ENCODE measurements at places on chromosomes 12 and 14.

GRCh38 chr14:55309761-55310365, 38.6 kb downstream of the FBXO34 start:
- no peak for DNase-seq

GRCh38 chr14:46344327-46344937, 307.1 kb downstream of the RPL10L start:
- no peak for DNase-seq

GRCh38 chr14:103502877-103503276, 19.8 kb downstream of the CKB start:
- DNase-seq: no peak

DNA sequence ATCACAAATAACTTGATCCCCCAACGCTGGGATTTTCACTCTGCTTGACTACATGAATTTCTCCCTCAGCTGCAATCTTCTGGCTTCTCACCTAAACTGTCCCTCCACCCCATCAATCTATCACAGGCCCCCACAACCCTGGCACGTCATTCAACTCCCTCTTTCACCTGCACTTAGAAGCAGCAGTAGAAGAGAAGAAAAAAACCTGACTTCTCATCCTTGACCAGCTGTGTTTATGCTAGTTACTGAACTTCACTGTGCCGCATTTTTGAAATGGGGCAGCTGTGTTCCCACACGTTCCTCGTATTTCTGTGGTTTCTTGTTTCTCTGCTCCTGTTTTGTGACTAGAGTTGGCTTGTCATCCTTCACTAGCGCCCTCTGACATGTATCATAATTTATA, 35.0 kb downstream of the ITPR2 start:
- DNase-seq: no peak

GRCh38 chr12:124683152-124684124, 116.0 kb upstream of the NCOR2 start:
- no peak for DNase-seq

DNA sequence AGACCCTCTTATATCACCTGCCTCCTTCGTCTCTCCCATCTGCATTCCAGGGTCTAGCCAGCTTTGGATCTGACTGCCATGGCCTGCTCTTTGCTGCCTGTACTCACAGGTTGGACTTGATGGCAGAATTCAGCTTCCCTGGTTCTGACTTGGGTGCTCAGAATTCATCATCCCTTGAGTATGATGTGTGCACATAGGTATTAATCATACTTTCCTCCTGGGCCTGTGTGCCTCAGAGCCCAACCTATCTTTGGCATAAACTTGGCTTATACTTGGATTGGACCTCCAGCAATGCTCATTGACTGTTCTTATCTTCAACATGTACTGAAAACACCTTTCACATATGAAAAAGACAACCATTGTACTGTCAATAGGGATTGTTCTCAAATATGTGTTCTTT, 70.7 kb upstream of the LMNTD1 start:
- DNase-seq: no peak

DNA sequence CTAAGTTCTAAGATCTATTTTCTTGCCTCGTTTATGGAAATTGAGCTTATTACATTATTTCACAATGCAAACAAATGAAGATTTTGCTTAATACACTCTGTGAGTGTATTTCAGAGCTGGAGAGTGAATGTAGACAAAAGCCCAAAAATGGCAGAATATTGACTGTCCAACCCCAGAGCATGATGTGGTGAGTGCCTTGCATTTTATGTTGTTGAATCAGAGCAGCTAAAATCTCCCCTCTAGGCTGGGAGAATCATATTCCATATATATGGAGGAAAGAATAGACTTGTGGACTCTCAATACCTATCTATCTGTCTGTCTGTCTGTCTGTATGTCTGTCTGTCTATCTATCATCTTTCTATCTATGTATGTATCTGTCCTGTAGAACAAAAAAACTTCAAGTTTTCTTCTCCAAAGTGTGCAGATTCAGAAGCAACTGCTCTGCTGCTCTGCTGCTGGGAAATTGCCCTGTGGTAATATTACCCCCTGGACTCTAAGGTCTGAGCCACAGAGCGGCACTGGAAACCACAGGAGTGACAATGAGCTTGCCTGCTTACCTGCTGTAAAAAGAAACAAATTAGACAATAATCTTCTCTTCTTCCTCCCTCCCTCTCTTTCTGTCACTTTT, 209.4 kb upstream of the PRICKLE1 start:
- no peak for DNase-seq

DNA sequence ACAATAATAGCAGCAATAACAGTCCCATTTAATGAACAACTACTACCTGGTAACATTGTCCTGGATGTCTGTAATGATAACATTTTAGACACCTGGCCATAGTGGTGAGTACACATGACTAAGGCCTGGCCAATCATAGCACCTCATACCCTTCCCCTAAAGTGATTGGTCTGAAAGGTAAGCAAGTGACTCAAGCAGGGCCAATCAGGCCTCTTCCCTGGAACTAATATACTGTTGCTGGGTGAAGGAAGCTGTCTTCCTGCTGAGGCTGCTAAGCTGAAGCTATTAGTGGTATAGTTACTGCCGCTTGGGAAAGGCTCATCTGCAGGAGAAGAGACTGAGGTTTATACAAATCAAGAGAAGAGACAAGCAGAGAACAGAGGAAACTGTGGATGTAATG, 18.7 kb upstream of the NOS1 start:
- no peak for DNase-seq

- no peak for DNase-seq
These were observed 3.5 kb downstream of the ARL6IP4 start for GRCh38 chr12:122983789-122984515.

GRCh38 chr12:111057701-111058425, 137.5 kb upstream of the MYL2 start:
- no peak for DNase-seq

DNA sequence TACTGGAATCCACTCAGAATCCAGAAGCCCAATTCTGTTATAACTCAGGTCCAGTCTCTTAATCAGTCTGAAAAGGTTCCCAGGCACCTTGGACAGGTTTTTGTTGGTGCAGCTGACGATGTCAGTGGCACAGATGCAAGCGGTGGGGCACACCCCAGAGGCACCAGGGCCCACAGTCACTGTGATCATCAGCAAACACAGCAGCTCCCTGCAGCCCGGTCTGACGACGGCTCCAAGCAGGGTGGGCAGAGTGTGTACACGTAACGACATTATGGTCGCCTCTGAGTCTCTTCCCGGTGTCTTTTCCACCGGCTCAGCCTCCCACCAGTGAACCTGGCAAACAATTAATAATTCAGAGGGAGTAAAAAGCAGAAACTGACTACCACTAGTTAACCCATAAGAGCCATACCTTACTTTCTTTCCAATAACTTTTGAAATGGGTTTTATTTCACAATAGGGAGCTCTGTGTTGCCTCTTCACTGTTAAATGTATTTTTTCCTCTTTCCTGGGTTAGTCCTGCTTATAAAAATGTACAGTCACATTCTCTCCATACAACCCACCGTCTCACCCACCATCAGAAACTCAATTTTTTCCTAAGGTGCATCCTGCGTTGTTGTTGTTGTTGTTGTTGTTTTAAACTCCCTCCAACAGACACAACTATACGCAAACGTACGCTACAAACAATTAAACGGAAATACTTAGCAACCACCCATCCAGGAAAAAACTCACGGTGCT, 521 bp upstream of the PCED1B start:
- DNase-seq: no peak

DNA sequence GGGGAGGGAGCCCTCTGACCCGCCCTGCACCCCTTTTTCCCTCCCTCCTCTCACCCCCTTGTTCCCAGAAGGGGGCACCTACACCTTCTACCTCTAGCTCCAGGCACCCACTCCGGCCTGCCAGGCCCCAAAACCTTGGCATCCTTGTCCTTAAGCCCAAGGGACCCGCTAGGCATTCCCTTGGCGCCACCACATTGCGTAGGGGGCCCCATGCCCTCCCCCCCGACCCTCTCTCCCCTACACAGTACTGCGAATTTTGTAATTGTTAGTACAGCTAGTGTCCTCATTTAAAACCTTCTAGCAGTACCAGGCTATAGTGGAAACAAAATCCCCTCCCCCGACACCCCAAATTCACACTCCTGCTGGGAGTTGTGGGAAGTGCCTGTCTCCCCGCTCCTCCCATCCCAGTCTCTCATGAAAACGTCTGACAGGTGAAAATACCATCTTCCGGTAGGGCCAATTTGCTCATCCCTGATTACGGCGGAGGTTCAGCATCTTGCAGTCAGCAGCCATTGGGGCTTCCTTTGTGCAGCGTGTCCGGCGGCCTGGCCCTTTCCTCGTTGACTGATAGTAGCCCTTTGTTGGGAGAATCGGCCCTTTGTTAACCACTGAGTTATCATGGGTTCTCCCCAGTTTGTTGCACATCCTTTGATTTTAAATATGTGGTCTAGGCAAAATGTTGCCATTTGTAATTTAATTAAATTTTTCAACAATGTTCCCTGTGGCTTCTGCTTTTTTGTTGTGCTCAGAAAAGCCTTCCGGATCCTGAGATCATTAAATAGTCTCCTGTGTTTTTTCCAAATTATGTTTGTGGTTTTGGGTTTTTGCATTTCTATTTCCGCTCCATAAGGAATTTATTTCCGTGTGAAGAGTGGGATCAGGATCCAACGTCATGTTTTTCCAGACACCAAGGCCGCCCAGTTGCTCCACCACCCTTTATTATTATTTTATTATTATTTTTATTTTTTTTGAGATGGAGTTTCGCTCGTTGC, 7.9 kb upstream of the CEP170B start:
- no peak for DNase-seq

GRCh38 chr12:121513464-121514183, 67.2 kb downstream of the KDM2B start:
- DNase-seq: no peak

DNA sequence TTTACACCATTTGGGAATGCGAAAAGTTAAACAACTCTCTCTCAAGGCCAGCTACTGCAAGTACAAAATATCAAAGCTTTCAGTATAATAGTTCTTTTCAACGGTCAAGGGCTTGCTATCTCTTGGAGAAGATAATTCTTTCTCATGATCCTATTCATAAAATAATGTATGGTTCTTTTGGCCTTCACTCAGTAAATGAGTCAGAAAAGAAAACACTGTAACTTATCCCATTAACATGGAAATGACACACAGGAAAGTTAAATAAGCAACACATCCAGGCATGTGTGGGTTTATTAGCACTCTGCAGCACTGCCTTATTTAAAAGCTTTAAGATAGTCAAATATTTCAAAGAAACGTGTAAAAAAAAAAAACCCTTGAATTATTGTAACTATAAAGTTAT, 36.9 kb downstream of the ZFC3H1 start:
- DNase-seq: no peak

GRCh38 chr12:29726321-29726692, 57.4 kb downstream of the TMTC1 start:
- peak; percentile 65 for DNase-seq

- DNase-seq: peak; percentile 12
These were observed 59.5 kb downstream of the ARID2 start for GRCh38 chr12:45789025-45789424.

- no peak for DNase-seq
These were observed 154.9 kb downstream of the ASCL4 start for GRCh38 chr12:107929436-107929835.

GRCh38 chr12:63777340-63777739, 2.4 kb upstream of the RXYLT1 start:
- DNase-seq: no peak

GRCh38 chr12:96326628-96327227, 73.5 kb downstream of the CDK17 start:
- DNase-seq: no peak

DNA sequence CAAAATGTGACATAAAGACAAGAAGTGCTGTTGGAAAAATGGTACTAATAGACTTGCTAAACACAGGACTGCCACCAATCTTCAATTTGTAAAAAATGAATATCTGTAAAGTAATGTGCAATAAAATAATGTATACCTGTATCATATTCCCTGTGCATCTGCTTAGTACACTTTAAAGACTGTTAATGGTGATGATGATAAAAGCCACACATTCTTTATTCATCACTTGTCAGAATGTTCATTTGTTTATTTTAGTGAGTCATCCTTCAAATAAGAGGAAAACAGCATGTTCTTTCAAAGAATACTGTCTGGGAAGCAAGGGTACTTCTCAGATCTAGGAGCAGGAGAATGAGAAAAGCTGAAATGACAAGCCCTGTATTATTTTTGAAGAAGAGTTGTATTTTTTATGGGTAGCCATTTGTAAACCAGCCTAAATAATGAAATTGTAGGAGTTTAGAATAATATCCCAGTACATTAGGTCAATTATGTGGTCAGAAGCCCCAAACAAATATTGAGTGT, 78.3 kb upstream of the PSMA6 start:
- DNase-seq: no peak

All from smooth muscle cell of the brain vasculature (primary cell).